ENCODE measurements at places on chromosomes 1 and 21.

- peak; percentile 14 for DNase-seq
These were observed 84.1 kb downstream of the GPR88 start for GRCh38 chr1:100622037-100622436.

DNA sequence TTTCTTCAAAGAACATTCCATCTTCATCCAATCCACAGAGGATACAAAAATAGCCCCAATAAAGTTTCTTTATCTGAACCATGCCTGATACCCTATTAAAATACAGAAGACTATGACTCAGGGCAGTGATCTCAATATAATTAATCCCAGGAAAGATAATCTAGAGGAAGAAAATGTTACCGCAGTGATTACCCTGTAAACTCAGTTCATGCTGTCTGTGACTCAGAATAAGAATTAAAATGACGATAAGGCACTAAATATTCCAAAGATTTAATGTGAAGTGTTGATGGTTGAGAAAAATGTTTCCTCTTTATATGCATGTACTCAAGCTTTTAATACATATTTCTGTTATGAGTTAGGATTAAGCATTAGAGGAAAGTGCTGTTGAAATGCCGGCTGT is 88.6 kb upstream of the LYPLAL1 start:
- peak; percentile 22 for DNase-seq

- no peak for DNase-seq
These were observed 16.1 kb downstream of the DONSON start for GRCh38 chr21:33572350-33572749.

DNA sequence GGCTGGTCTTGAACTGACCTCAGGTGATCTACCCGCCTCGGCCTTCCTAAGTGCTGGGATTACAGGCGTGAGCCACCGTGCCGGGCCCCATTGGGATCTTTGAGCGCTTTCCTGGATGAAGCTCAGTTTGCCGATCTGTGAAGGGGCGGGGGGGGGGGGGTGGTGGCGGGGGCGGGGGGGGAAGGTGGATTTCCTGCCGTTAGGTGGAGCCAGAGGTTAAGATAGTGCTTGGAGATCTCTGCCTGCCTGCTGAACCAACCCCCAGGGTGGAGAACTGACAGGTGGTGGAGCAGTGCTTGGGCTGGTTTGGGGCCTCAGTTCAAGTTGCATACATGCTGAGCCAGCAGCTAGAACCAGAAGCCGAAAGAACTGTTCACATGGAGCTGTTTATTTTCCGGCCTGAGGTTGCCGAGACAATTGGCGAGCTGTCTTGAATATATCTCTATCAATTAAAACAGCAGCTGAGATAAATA is 1.7 kb downstream of the TMCC2 start:
- peak; percentile 86 for DNase-seq

- DNase-seq: peak; percentile 63
These were observed 26.0 kb upstream of the BCL9 start for GRCh38 chr1:147515045-147515869.

- DNase-seq: no peak
These were observed 23.1 kb upstream of the CNN3 start for GRCh38 chr1:94949681-94950661.

DNA sequence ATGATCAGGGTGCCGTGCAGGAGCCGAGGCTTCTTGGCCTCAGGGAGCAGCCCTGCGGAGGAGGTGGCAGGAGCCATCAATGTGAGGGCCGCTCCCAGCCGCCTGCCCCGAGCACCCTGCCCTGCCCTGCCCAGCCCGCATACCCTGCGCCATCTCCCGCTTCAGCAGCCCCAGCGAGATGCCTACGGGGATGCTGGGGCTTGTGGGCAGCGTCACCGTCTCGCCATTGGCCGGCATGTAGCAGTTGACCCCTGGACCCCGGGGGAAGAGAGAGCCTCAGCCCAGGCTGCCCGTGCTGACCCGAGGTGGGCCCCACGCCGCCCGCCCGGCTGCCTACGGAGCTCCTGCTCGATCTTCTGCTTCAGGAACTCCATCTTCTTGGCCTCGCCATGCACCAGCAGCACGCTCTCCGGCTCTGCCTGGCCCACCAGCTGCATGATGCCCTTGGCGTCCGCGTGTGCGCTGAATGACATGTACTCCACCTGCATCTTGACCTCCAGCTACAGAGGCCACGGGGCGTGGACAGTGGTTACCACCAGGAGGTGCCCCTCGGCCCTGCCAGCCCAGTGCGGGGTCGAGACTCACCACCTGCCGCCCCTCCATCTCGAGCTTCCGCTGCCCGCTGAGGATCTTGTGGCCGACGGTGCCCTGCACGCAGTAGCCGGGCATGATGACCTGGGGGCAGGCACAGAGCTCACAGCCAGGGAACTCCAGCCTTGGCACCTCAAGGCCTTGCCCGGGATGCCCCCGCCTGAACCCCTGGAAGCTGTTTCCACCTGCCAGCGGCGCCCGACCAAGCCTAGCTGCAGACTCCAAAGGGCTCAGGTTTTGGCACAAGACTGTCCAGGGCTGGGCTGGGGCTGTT is 4.3 kb downstream of the PUSL1 start:
- DNase-seq: no peak

GRCh38 chr1:39695016-39695415 is 3.8 kb upstream of the HPCAL4 start:
- DNase-seq: no peak
